ENCODE measurements at places on chromosomes 7 and 10. TPM values are rescaled to one million over a fixed set of nuclear protein-coding genes. Genes with fewer than 3 reads are reported as not detected.

The EBLN1 gene
- not detected for total RNA-seq

The OR2A12 gene
- total RNA-seq, result not detected

The MXI1 gene
- 14.8 TPM for total RNA-seq

The KCNIP2 gene
- total RNA-seq, result 1.8 TPM

The IFIT1B gene
- not detected for total RNA-seq

The IRF5 gene
- total RNA-seq, result 15.3 TPM

DNA sequence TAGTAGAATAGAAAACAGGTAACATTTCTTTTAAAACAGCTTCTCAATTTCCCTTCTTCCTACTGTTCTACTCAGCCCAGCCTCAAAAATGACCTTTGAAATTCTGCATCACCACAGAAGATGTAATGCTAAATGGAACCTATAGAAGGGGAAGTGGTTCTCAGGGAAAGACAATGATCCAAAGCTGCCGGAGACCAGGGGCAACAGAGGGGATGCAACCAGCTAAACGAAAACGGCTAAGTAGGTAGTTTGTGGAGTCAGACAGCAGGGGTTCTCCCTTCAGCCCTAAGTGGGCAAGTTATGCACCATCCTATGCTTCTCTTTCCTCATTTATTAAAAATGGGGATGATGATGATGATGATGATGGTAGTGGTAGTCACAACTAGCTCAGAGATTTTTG lies 214.3 kb downstream of the ELMO1 start:
- no peak for DNase-seq

GRCh38 chr7:38703093-38703492 lies 71.9 kb upstream of the AMPH start:
- DNase-seq, result no peak

- DNase-seq, result no peak
These were observed 145.7 kb upstream of the AHR start for GRCh38 chr7:17152721-17153120.

- no peak for DNase-seq
These were observed 171.9 kb downstream of the HDAC9 start for GRCh38 chr7:18667466-18667865.

DNA sequence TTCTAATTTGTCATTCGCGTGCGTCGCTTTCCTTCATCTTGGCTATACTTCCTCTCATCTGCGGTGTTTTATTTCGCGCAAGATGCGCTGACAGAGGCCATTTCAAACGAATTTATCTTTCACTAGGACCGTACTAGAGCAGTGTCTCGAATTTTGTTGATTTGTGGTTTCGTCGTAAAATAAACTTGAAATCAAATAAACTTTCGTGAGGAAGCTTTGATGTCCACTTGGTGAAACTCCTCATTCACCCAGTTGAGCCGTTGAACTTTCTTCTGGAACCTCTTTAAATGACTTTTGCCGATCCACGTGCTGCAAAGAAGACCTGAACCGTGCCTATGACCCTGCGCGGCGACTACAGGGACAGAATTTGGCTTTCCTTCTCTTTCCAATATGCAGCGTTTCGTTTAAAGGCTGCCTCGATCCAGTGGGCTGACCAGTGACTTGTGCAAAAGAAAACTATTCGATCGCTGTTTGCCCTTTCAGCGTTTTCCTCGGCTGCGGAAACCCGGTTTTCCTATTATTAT lies 163.9 kb upstream of the PPP1R3A start:
- DNase-seq, result no peak

- DNase-seq, result peak; percentile 82
These were observed 383 bp downstream of the MARVELD1 start for GRCh38 chr10:97713826-97714400.

DNA sequence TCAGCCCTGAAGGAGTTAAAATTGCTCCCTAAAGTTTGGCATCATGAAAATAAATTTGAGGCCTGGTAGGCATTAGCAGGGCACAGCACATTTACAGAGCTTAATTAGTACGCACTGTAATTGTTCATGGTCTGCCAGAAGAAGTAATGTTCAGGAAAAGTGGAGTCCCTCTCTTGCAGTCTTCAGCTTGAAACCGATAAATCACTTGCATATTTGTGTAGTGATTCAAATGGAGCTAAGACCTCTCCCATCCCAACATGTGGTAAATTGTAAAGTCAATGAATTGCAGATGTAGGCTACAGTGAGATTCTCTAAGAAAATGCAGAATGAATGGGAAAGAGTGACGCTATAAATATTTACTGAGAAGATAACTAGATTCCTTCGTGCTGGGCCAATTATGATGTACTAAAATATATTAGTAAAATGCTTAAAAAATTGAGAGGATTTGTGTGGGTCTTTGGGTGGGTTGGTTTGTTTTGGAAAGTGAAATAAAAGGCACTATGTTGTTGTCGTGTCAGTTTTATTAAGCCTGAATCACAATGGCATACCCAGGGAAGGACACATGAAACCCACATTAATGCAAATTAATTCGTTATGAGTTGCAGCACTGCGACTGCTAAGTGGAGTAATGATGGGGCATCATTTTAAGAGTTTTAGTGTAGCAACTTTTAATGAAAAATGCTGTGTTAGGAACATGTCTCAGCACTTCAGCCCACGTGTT lies 8.4 kb downstream of the TCF7L2 start:
- no peak for DNase-seq

DNA sequence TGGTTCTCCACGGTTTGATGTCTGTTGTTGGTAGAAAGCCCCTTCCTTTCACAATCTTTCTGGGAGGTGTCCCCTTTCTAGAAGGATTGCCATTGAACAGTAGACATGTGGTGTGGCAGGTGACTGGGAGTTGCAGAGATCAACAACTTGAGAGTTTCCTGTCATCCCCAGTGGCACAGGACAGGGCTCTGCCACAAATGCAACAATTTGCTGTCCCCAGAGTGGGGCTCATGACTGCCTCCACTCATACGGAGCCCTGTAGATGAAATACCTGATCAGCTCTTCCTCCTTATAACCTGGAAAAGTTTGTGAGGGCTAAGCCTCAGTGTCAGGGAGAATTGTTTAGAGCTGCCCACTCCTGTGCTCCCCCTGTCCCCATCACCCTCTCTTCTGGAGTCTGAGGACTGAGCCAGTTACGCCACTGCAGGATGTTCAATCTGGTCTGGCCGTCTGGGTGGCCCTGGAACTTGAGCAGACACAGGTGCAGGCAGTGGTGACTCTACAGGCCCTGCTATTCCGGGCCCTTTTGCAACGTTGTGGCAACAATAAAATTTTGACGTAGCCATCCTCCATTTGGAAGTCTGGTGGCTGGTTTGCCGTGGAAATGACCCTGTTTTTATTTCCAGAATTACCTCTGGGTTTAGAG lies 6.5 kb downstream of the DBNL start:
- DNase-seq, result no peak

DNA sequence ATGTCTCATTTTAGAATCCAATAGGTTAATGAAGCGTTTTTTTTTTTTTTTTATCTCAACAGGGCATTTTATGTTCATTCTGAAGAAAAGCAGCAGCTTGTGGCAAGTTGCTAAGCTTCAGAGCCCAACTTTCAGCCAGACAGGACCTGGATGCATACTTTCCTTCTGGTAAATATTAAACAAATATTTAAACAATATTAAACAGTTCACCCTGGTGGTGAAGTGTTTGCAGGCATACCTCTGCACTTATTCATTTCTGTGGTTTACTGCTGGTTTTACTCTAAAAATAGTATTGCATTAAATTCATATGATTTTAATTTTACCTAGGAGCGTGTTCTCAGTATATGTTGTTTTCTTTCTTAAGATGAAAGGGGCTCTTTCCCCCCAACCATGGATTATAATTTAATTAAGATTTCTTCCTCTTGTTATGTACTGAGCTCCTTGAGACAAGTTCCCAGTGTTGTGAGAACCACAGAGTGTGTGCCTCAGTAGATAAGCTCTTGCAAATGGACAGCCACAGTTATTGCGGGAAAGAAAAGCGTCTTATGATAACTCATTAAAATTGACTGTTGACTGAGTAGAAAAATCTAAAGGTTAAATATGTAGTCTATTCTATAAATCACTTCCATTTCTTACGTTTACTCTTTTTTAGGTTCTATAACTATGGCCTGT lies 155.8 kb downstream of the MALRD1 start:
- no peak for DNase-seq

DNA sequence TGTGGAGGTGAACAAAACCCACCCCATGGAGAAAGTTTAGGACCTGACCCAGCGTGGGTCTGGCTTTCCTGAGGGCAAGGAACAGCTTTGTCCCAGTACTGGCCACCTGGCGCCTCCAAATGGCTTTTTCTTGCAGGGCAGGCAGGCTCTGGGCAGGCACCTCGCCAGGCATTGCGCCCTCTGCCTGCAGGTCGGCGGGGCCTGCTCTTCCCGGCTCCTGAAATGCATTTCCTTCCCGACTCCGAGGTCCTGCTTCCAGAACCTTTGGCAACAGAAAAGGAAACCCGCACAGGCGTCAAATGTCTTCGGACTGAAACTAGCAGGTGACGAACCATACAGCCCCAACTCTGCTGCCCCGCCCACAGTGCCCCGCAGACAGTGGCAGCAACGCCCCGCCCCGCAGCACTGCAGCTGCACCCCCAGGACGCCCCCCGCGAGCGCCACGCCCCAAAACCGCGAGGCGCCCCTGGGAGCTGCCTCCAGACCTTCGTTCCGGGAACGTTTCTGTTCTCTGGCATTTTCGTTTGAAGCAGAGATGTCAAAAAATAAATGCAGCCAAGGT lies 65.5 kb downstream of the C10orf143 start:
- no peak for DNase-seq

DNA sequence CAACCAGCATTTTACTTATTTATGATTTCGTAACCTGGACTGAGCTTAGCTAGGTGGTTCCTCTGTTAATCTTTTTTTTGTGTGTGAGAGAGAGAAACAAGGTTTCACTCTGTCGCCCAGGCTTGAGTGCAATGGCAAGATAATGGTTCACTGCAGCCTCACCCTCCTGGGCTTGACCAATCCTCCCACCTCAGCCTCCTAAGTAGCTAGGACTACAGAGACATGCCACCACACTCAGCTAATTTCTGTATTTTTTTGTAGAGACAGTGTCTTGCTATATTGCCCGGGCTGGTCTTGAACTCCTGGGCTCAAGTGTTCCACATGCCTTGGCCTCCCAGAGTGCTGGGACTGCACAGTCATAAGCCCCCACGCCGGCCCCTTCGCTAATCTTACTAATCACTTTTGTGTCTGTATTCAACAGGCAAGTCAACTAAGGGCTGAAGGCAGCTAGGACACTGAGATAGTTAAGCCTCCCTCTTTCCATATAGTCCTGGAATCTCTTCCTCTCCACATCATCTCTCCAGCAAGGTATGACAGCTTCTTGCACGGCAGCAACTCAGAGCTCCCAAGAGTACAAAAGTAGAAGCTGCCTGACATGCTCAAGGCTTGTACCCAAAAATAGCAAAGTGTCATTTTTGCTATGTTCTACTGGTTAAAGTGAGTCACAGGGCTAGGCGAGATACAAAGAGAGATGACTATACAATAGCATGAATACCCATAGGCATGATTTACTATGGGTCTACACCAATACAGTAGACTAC lies 11.3 kb downstream of the KMT2C start:
- DNase-seq, result no peak

DNA sequence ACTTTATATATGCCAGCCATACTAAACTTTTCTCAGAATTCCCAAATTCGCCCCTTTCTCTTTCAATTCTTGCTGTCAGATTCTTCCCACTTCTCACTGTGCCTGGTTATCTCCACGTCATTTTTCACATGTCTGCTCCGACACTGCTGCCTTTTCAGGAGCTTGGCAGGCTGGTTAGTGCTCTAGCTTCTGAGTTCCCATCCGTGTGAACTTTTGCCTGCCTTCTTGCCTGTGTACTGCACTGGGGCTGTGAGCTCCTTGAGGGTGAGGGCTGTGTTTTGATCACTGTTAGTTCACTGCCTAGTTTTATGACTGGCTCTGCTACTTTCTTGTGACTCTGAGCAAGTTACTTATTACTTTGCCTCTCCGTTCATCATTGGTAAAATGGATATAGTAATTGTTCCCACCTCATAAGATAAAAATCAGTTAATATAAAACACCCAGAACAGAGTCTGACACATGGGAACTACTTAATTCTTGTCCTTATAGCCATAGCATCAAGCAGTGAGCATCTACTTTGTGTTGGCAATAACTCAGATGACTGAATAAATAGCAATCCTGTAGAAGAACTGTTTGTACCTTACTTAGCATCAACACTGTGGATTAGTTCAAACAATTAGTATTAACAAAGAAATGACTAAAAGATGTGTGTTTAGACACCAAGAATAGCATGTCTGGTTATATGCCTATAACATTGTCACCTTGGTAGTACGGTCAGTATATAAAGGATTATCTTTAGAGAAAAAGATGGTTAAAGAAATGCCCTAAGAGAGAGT lies 5.5 kb downstream of the GSTO1 start:
- DNase-seq, result no peak

- no peak for DNase-seq
These were observed 64.9 kb downstream of the CELF2 start for GRCh38 chr10:11082526-11082925.

GRCh38 chr7:134458341-134458805 lies 527 bp downstream of the AKR1B1 start:
- peak; percentile 48 for DNase-seq

DNA sequence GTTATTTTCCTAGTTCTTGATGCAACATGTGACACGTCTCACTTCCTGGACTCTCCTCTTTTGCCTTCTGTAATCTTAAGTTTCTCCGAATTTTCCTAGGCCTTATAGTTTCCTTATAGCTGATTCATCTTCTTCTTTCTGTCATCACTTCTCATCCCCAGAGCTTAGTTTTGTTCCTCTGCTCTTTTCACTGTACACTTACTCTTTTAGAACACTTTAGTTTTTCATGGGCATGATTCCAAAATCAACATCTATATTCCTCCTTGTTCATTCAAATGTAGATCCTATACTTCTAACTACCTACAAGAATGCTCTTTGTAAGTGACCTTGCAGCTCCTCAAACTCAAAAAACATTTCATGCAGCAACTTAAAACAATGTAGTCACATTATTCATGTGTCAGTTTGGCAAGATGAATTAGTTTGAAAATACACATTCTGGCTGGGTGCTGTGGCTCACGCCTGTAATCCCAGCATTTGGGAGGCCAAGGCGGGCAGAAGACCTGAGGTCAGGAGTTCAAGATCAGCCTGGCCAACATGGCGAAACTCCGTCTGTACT lies 13.1 kb upstream of the SLC26A3 start:
- no peak for DNase-seq

- no peak for DNase-seq
These were observed 1.1 kb downstream of the GRB10 start for GRCh38 chr7:50781381-50782293.

DNA sequence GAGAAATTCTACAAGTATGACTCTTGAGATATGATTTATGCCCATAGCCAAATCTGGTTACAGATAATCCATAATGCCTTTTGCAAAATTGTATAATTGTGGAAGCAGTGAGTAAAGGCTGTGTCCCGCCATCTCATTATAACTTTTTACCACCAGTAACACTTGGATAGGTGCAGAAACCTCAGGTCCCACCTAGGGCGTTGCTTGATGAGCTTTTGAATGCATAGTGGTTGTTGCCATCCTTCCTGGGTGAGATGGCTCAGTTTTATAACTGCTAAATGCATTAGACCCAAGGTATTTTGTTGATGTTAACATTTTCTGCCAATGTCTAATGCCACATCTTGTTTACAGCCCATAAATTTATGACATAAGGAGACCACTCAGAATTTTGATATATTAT lies 42.9 kb downstream of the CFAP58 start:
- DNase-seq, result no peak
